NCI-H524 (cell line): ENCODE measurements at places on chromosomes 5 and 9.

DNA sequence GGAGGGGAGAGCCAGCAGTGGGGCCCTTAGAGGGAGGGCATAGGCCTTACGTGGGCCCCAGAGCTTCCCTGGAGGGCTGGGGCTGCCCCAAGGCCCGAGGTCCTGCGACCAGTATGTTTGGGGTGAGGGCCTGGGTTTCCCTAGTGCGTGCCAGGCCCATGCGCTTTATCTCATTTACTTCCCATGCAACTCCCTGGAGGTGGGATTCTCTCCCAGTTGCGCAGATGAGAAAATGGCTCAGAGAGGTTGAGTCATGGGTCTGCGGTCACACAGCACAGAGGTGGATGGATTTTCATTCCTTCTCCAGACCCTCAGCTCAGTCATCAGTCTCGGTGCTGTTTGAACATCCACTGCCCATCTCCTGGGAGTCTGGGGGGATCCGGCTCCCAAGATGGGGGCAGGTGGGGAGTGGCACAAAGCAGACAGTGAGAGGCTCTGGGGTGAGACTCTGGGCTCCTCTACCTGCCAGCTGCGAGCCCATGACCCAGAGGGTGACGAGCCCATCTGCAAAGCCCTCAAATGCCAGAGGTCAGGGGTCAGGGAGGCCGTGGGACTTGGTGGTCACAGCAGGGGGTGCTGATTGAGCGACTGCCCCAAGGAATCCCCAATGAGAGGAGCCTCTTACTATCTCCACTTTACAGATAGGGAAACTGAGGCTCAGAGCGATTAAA, 171.2 kb downstream of the GAPVD1 start:
- DNase-seq: no peak

DNA sequence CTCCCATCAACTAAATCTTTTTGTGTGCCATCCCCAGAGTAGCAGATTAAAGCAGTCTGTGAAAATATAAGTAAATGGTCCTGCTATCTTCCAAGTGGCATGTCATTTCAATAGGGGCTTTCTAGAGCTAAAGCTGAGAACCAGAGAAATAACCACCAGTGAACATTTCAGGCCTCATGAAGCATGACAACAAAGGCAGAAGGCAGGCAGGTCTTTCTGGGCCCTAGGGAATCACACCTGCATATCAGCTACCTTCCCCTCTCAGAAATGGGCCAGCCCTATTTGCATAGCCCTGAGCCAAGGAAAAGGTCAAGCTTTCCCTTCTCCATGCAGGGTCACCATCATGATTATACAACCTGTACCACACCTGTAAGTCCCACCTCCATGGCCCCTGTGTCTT, 205.3 kb downstream of the DEPDC1B start:
- no peak for DNase-seq

GRCh38 chr9:113957821-113958341, 81.8 kb downstream of the ZNF618 start:
- DNase-seq: no peak

DNA sequence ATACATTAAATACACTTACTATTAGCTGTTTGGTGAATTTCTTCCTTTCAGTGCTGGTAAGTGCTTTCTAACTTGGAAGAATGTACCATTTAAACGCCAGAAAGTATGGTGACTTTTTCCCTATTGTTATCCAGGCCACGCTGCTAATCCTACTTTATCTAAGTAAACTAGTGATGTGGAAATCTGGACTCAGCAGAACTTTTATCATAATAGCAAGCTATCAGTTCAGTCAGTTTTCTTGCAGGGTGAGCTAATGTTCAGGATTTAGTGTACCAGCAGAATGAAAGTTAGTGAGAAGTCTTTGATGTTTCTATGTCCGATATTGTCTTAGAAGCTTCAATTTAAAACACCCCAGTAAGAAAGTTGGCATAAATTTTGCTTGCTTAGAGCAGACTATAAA, 72.2 kb downstream of the HSD17B4 start:
- no peak for DNase-seq

DNA sequence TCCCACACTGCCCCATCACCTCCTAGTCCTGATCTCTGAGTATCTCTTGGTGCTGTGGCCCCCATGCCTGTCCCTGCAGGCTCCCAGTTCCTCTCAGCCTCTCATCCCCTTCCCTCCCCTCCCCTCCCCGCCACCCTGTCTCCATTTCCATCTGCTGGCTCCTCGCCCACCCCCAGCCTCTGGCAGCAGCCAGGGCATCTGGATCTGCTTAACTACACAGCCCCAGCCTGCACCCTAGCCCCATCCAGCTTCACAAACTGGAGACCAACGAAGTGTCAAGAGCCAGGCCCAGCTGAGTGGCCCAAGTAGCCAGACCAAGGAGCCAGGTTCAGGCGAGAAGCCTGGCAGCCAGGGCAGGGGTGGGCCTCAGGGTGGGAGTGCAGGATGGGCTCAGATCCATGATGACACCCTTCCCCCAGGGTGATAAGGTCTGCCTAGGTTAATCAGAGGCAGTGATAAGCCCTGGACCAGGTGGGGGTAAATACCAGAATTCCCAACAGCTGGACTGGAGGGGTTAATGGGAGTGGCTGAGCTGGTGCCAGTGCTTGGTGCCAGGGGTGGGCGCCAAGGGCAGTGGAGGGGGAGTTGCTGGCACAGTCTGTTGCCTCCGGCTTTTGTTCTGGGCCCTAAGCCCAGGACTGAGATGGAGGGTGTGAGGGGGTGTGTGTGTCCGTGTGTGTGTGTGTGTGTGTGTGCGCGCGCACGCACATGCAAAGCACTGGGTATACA, 2.5 kb downstream of the IL11RA start:
- peak; percentile 90 for DNase-seq

DNA sequence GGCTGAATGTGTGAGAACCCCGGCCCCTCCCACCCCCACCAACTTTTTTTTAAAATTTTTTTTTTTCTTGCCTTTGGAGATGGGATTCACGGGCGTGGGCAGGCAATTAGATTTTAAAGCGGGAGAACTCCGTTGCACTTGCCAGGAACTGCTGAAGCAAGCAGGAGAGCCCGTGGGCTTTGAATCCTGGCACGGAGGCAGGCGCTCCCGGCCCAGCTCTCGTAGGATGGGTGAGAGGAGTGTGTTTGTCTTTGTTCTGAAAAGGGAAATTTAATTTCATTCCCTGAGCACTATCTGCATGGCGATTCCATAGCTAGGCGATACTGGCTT, 54.3 kb upstream of the BOD1 start:
- no peak for DNase-seq

DNA sequence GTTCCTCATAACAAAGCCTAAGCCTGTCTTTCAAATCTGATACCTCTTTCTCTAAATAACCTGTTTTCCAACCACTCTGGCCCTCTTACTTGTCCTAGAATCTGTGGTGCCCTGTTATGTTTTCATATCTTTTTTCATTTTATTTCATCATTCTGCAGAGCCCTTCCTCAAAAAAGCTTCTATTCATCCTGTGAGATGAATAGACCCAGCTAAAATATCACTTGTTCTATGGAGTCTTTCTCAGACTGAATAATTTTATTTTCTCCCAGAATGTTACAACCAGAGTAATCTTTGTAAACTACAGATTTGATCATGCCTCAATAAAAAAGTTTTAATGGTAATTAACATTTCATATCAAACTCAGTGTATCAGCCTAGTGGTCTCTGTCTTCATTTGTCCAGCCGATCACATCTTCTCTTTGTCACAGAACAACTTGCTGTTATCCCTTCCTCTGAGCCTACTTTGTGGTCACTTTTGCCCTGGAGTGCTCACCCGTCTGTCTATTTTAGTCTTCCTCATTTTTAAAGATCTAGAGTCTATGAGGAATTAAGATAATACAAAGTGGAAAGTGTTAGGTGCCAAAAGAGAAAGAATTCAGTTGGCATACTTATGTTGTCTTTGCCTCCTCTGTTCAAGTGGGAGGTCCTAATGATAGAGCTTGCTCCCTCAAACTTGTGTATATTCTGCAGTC, 77.8 kb downstream of the ZCCHC7 start:
- DNase-seq: no peak

DNA sequence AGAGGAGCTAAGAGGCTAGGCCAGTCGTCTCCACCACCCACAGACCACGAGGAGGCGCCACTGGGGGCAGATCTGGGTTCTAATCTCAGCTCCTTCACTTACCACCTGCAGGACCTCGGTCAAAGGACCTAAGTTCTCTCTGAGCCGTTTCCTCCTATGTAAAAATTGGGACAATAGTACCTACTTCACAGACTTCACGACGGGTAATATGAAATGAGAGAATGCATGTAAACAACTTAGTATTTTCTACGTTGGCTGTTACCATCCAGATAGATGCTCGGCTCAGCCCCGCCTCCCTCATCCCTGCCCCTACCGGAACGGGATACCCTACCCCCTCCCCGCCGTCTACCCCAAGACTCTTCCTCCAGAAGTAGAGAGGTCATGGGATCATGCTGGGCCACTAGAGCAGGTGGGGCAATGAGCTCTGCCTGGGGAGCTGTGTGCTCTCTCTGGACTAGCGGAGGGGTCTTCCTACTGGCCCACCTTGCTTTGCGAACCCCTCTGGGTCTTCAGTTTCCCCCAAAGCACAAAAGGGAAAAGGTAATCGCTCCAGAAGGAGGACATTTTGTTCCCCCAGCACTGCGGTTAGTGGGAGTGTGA, 541 bp downstream of the GNPDA1 start:
- peak; percentile 8 for DNase-seq

- DNase-seq: no peak
Measured at GRCh38 chr9:130962418-130963316, 23.6 kb upstream of the FIBCD1 start.

- DNase-seq: peak; percentile 40
Measured at GRCh38 chr5:117455236-117456233, 880.9 kb upstream of the SEMA6A start.

GRCh38 chr5:179698935-179699615, at the start of gene CANX:
Gene CANX, plus strand, starts transcription at chr5:179698967. Its CDS starts 6,715 bp downstream, at chr5:179705682.
- DNase-seq: peak; percentile 24

DNA sequence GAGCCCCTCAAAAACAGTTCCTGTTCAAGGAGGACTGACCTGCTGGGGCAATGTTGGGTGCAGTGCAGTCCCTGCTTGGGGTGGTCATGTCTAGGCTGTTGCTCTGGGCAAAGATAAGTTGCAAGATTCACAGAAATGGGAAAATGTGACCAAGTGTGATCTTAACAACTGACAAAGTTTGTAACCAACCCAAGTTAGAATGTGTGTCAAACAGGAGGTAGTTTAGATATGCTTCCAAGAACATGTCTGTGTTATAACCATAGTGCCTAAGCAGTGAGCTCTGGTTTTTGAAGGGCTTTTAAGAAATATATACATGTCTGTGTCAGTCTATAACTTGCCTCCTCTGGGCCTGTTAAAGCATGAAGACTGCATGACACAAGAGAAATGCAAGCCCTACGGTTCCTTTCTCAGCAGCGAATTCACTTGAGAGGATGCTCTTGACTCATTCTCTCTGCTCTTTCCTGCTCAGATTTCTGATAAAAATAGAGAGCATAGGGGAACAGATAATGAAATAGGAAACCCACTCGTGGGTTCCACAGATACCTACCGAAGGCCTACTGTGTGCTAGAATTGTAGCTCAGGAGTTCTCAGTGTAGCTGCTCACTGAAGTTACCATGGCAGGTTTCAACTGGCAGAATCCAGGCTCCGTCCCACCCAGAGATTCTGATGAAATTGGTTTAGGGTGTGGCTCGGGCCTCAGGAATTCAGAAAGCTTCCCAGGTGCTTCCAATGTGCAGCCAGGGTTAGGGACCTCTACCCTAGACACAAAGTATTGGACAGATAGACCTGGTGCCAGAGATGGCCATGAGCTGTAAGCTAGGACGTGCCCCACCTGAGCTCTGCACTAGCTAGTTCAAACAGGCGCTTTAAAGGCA, 52.4 kb downstream of the ARHGEF37 start:
- no peak for DNase-seq

DNA sequence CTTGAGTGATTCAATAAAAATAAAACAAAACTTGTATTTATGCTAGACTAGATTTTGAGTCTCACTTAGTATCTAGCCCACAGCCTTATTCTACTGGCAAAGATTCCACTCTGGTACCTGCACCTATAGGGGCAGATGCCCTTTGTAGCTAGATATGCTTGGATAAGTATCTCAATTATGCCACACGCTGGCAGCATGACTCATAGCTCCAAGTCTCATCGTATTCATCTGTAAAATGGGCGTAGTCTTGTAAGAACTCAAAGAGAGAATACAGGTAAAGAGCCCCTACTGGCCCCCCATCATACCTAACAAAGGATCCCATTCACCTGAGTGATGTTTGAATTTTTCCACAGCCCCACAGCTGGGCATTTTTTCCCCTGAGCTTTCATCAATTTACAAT, 45.9 kb upstream of the ASTN2 start:
- no peak for DNase-seq

DNA sequence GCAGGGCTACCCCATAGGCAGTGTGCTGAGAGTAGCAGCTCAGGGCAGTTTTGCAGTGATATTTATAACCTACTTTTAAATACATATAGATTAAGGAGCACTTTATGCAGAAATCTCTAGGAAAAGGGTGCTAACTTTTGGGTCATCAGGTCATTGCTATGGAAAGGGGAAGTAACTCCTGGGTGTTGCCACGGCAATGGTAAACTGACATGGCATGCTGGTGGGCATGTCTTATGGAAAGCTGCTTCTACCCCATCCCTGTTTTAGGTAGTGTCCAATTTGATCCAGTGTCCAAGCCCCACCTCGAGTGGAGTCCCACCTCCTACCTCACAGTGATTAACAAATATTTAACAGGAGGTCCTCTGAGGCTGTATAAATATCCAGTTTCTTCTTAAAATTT, 56.8 kb upstream of the XPA start:
- DNase-seq: no peak

DNA sequence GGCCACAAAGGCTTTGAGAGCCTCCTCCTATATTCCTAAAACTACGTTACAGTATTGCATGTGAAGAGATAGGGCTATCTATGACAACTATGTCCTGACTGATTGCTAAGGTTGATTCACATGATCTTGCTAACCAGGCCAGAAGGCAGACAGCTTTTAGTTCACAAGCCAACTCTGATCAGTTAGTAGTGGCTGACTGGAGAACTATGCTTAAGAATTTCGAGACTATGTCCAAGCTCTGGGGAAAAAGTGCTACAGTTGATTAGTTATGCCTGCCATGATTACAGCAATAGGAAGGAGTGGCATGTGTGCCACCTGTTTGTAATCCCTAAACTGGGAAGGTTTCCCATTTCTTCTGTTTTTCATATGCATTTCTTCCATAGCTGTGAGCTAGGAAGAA, 223.4 kb downstream of the DOCK8 start:
- DNase-seq: no peak

- DNase-seq: no peak
Measured at GRCh38 chr9:98378794-98379193, 123.3 kb upstream of the TBC1D2 start.

- peak; percentile 58 for DNase-seq
Measured at GRCh38 chr5:176541338-176542134, 4.3 kb upstream of the RNF44 start.

DNA sequence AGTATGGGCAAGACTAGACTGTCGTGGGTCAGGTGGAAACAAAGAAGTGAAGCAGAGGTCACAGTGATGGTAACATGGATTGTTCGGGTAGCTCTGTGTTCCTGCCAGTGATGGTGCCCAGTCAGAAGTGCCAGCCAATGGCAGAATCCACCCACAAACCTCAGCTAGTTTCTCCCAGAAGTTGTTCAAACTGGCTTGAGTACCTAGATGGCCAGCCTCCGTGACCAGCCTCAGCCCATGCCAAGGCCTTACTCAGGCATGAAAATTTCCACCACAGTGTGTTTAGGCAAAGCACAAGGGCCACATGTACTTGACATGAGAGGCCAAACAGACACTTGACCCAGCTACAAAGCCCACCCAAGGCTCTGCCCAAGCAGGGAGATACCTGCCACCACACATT, 19.4 kb upstream of the BTNL9 start:
- DNase-seq: no peak

- no peak for DNase-seq
Measured at GRCh38 chr9:99867536-99867935, 38.9 kb upstream of the STX17 start.

GRCh38 chr5:137622850-137623249, 113.0 kb downstream of the KLHL3 start:
- no peak for DNase-seq
